ENCODE measurements at places on chromosomes 1 and 21.
A peak's percentile ranks its signal among the peaks of the same experiment; 100 is the strongest.

DNA sequence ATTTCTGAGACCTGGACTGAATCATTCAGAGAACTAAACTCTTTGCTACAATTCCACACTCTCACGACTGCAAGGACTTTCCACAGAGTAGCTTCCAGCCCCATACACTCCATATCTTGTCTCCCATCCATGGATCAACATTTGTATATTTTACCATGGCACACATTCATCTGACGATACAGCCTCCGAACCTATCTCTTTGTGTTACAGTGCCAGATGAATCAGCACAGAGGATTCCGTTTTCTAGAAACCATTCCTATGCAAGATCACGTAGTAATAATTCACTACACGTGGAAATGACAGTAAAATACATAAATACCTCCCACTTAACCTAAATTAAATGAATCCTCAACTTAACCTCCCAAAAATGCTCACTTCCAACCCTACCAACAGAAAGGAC, 110.0 kb upstream of the PRDX6 start:
- DNase-seq: no peak

- DNase-seq: no peak
Measured at GRCh38 chr1:38451541-38451993, 405.0 kb upstream of the POU3F1 start.

DNA sequence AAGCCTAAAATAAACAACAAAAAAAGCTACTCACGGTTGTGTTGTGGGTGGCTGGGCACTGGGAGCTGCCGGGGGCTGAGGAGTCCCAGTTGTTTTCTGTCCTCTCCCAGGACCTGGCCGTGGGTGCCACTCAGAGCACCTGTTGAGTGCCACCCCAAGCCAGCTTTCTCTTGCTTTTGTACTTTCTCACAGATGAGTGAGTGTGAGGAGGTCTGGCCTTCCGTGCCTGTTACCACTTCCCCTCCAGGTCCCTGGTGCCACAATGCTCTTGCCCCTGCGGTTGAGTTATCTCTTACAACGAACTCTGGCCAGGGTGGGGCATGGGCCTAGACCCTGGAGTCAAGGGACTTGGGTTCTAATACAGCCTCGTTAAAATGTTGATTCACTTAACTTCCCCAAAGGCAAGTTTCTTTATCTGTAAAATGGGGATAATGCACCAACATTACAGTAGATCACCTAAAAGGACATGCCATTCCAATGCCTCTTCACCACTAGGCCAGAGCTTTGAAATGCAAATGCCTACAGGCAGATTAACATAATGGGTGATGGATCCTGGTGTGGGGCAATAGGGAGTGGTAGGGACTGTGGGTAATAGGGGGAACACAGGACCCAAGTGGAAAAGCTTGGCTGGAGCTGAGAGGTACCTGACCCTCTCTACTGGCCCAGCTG, at the start of gene CNR2:
CNR2 (minus strand) TSS at position 151 of the 669 bp plus-strand sequence. CDS start 37,745 bp downstream, outside the sequence.
- no peak for DNase-seq

- DNase-seq: no peak
Measured at GRCh38 chr1:8662380-8663072, 154.9 kb downstream of the RERE start.

DNA sequence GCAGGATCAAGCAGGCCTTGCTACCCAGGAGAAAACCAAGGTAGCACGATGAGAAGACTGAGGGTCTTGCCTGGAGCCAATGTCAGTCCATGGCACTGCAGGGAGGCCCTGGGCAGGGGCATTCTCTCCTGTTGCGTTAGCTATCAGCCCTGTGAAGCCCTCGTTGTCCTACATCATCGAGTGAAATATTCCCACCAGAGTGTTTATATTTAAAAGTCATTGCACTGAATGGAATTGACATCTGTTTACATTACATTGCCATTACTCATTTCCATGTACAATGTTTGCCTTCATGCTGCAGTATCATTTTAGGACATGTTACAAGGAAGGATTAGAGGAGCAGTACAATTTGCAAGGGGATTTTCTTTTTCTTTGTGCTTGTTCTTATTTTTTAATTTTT, 243.9 kb downstream of the KAZN start:
- DNase-seq: no peak

DNA sequence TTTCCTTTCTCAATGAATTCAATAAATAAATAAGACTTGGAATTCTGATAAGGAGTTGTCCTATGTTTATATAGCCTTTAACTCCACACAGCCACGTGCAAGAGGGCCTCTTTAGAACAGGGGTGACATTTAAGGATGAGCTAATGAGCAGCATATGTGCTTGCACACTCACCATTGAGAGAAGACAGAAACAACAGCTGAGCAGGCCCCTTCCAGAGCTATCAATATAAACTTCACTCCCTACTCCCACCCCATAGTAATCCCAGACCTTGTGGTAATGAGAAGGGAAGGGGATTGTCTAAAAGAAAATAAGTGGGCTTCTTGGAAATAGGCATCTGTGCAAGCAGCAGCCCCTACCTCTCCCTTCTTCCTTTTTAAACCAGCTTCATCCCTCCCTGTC, 176.0 kb downstream of the SEC16B start:
- DNase-seq: no peak

DNA sequence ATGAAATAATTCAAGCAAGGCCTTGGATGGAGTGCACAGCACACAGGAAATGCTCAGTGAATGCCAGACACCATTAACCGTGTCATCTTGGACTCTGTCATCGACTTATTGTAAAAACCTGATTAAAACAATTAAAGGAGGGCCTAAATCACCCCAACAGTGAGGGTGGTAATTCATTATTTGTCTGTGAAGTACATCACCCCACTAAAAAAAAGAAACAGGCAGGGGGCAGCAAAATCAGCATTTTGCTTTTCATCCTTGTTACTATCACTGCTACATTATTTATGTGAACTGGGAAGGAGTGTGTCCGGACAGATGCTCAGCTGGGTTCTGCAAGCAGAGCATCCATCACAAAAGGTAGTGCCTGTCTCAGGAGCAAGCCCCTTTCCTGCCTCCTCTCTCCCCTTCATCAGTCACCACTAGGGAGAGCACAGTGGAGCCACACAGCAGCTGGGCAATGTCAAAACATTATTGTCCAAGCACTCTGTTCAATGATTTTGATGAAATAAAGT, 98.5 kb downstream of the RERE start:
- DNase-seq: no peak

GRCh38 chr1:54339126-54339525, 67.1 kb downstream of the SSBP3 start:
- no peak for DNase-seq

DNA sequence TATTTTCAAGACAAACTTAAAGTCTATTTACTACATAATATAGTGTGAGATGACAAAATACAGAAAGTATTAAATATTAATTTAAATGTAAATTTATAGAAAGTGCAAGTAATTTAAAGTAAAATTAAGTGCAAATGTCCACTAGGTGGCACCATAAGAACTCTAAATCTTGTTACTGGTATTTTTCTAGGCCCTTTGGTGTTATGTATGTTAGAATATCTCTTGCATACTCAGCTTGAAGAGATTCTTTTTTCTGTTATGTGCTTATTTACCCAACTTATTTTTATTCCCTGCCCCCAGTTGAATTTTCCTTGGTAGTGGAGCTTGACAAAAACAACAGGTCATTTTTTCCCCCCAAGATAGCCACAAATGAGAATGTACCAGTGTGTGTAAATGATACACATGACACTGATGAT, 71.5 kb downstream of the RPS6KC1 start:
- DNase-seq: peak; percentile 53

DNA sequence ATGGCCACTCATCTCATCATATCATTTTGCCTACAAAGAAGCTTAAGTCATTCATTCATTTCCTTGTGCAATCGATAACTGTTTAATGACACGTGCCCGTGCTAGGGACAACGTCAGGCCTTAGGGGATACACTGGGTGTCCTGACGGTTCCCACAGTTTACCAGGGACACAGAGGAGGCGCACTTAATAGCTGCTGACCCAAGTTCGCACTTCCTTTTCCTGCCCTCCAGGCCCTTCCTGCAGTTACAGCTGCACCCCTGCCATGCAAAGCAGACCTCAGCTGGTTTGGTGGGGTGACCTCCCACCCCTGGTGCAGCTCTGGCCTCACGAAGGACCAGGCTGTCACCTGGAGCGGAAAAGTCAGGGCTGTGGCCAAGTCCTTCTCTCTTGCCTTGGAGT, 4.2 kb downstream of the SPATA21 start:
- DNase-seq: no peak

- no peak for DNase-seq
Measured at GRCh38 chr1:60942291-60942690, 140.1 kb upstream of the NFIA start.

- DNase-seq: no peak
Measured at GRCh38 chr21:26050857-26051256, 119.7 kb downstream of the APP start.

GRCh38 chr21:43786300-43786806, 3.0 kb upstream of the RRP1 start:
- DNase-seq: no peak

DNA sequence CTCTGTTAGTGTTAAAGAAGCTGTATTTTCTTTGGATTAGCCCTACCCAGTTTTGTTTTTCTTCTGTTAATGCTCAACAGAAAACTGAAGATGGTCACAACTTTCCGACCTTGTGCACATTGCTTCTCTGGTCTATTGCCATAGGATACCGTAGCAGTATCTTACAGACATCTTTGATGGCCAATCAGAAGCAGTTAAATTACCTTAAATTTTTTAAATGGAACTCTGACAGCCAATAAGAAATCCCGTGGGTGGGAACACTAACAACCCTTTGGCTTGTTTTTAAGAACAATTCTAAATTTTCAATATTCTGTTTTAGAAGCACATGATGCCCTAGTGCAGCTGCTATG, 17.2 kb downstream of the NFYC start:
- DNase-seq: peak; percentile 94

- no peak for DNase-seq
Measured at GRCh38 chr1:45654540-45655280, 30.9 kb upstream of the CCDC17 start.

DNA sequence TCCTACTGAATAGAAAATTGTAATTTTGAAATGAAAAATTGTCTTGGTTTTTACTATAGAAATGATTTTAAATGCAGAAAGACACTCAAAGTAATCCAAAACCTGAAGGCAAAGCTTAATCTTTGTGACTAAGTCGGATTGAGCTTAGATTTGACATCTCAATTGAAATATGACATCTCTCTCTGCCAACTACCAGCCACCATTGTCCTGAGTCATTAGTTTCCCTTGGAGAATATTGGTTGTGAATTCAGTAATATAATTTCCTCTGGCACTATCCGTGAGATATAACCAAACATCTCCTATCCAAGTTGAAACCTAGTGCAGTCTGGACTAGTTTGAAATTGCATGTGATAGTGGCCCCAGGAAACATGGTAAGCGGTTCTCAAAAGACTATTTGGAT, 37.1 kb downstream of the PLA2G4A start:
- DNase-seq: no peak

- DNase-seq: no peak
Measured at GRCh38 chr1:167658574-167659328, 28.7 kb downstream of the RCSD1 start.

DNA sequence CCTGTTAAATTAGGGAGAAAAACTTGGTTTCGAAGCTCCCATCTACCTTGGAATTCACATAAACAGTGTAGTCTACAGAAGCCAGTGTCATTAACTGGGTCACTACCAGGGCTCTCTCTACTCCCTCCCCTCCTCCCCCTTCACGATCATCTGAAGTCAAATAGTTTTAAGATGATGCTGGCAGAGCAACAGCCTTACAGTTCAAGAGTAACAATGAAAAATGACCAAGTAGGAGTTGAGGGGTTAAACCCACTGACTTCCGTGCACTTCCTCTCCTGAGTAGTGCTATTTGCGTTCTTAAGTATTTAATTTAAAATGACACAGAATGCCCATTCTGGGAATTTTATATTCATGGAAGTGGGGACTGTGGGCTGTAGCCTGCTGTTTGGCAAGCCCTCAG, 236.9 kb downstream of the SIPA1L2 start:
- no peak for DNase-seq

DNA sequence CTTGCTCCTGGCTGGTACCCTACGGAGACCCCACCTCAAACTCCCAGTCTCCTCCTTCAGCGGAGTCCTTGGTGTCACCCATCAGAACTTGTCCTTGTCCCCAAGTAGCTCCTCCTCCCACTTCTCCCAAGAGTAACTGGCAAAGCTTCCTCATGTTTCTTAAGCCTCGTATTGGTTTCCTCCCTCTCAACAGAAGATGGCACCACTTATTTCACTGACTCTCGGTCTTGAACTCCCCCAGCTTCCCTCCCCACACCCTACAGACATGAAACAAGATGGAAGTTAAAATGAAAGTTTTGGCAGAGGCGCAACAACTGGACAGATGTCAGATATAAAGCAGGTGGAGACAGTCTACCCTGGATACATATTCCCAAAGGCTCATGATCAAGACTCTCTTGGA, 13.4 kb downstream of the RAB7B start:
- no peak for DNase-seq

GRCh38 chr1:28193701-28194161, 17.2 kb upstream of the PTAFR start:
- DNase-seq: no peak

DNA sequence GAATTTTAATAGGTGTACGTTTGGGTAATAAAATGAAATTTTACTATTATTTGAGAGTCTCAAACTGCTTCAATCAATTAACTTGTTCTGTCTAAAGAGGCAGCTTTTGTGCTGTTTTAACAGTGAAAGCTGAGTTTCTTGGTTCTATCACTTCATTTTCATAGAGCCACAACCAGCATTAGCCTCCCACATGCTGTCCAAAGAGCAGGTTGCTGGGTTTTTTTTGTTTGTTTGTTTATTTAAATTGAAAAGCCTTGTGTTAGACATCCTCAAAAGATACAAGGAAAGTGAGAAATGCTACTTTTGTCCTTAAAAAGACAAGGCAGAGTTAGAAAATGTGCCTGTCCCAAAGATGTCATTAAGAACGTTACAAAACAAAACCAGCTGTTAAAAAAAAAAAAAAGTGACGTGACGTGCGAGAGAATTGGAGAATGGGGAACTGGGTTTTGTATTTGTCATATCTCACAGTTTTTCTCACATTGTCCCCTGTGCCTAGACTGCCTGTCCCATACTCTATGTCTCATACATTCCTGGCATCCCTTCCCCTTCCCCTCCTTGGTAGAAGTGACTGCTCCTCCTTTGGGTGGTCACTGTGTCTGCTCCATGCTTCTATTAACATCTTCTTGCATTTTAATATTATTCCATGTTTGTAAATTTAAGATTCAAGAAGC, 63.1 kb upstream of the CD34 start:
- DNase-seq: no peak

- DNase-seq: no peak
Measured at GRCh38 chr1:103170609-103171008, 62.3 kb upstream of the COL11A1 start.

- DNase-seq: no peak
Measured at GRCh38 chr1:58997637-58998036, 213.8 kb upstream of the JUN start.

- no peak for DNase-seq
Measured at GRCh38 chr1:34362949-34363348, 186.2 kb downstream of the C1orf94 start.

Data from NCI-H2081 treated with DMSO at 0.1 percent for 48 hours (cell line).